Naive thymus-derived CD4-positive, alpha-beta T cell (primary cell): ENCODE measurements at places on chromosomes 12 and 14. TPM values are rescaled to one million over a fixed set of nuclear protein-coding genes. Genes with fewer than 3 reads are reported as not detected.
A peak's percentile ranks its signal among the peaks of the same experiment; 100 is the strongest.

STYK1 gene
- 0.24 TPM for total RNA-seq

GRCh38 chr14:46048127-46048526 lies 603.5 kb downstream of the RPL10L start:
- DNase-seq = no peak

MYH6 gene
- not detected for total RNA-seq

PLBD1 gene
- total RNA-seq = 8.2 TPM

- DNase-seq = no peak
Observed at GRCh38 chr12:5582018-5582417, 150.1 kb downstream of the NTF3 start.

DNA sequence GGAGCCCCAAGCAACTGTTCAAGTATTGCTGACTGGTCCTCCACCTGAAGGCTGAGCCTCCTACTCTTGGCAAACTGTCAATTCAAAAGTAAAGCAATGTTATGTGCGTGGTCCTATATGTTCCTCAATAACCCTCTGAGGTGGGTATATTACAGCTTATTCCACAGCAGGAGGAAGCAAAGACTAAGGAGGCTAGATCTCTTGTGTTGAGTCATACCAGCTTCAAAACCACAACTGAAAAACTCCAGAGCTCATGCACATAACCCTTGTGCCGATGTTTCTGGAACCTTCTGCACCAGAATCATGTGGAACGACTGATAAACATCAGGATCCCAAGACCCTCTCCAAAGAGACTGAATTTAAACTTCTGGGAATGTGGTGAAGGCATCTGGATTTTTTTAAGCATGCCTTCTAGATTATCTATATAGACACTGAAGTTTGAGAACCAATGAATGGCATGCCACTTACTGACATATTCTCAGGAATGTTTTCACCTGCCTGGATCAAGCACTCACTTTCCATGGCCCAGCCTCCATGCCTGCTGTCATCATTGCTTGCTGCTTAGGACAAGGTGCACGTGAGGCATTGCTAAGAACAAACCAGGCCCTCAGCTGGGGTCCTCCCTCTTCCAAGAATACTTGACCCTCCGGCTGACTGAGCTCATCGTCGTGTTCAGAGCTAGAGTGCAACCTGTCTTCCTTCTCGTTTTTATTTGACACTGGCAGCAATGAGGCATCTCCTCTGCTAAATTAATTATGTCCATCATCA lies 194.7 kb downstream of the BCL11B start:
- DNase-seq = no peak

DNA sequence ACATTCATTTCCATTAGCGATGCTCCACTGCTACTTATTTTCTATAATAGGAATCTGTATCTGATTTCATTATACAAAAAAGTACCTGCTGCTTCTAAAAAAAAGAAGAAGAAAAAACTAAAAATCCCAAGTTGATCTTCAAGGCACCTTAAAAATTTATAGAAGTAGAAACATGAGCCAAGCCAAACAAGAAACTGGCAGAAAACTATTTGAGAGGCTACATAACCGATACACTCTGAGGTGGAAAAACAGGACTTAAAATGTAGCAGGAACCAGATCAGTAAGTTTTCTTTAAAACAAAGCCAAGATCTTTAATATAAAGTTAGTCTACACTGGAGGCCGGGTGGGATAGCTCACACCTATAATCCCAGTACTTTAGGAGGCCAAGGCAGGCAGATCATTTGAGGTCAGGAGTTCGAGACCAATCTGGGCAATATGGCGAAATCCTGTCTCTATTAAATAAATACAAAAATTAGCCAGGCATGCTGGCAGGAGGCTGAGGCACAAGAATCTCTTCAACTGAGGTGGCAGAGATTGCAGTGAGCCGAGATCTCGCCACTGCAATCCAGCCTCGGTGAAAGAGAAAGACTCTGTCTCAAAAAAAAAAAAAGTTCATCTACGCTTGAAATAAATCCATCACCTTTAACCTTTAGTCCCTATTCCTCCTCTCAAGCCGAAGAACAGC lies 278.6 kb downstream of the MED13L start:
- no peak for DNase-seq

MMP14 gene
- 6.6 TPM for total RNA-seq

KANSL2 gene
- total RNA-seq = 76.2 TPM

DNA sequence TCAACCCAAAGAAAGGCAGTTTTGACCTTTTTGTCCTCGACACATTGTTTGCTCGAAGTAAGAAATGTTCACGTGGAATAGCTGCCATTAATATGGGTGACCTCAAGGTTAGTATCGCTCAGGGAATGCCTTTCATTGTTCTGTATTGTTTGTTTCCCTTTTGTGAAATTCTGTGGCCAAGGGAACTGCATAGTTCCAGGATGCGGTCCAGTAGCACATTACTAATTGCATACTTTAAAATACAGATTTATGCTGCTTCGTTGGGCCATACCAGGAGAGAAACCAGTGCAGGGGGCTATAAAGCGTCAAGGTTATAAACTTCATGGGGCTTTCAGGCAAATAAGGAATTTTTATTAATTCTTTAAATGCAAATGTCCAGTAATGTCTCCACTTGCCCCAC lies 73.3 kb upstream of the USP44 start:
- DNase-seq = no peak

SIX1 gene
- not detected for total RNA-seq

DNA sequence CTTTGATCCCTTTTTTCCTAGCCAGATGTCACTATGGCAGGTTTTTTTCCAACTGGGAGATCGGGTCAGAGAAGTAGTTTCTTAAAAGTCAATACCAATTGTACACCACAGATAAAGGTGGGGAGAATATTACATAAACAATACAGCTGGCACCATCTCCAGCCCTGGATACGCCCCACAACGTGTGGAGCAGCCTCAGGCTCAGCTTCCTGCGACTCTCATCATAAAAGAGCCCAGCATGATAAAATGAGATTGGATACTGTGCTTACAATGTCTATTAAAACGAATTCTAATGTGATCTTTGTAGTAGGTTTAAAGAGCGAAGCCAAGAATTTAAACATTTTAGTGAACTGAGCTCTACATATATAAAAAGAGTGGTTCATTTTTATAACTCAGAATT lies 21.5 kb downstream of the EFCAB11 start:
- no peak for DNase-seq

GRCh38 chr14:59262717-59263454 lies 74.4 kb downstream of the DAAM1 start:
- DNase-seq = no peak

DNA sequence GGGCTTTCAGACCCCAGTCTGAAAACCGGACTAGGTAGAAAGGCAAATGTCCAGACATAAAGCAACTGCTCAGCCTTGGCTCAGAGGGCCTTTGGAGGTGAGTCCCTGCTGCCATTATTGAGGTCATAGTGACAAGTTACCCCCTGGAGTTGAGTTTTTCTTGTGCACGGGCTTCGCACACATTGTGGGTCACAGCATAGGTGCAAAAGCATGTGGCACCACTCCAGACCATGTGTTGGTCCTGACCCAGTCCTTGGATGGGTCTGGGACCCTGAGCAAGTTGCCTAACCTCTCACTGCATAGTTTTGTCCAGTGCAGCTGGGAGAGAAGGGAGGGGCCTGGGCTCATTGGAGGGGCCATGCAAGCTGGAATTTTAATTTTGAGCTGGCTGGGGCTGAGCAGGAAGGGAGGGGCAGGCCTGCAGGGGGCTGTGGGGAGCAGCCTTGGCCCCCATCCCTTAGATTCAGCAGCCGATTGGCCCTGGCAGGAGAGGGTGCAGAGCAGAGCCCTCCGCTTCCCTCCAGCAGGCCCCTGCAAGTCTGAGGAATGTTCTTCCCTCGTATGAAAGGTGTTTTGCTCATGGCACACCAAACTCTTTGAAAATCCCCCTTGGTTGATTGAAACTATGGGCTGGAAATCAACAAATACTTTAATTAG lies 4.2 kb upstream of the KRT5 start:
- DNase-seq = no peak

P2RX7 gene
- 7.7 and 8.4 TPM in 2 replicates for total RNA-seq

TAS2R46 gene
- total RNA-seq = 2.8 TPM

GRCh38 chr12:71548893-71549292 lies 109.3 kb downstream of the LGR5 start:
- DNase-seq = no peak

DNA sequence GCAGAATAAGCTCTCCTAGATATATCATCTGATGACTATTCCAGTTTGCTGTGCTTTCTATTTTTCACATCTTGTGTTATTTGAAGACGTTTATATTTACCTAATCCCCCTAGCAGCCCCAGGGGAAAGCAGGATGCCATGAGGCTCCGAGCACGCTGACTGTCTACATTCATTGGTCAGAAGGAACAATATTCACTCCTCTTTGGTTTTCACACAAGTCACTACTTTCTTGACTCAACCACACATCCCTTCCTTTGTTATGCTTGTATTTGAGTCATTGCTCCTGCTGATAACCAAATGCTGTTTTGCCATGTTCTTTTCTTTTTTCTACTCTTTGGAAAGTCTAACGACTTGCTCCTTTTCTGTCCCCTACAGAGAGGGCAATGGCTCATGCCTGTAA lies 86.5 kb upstream of the SLC38A2 start:
- DNase-seq = no peak

AVPR1A gene
- total RNA-seq = 0.05 TPM

GRCh38 chr14:21997300-21997699 lies 323.7 kb upstream of the OR4E1 start:
- peak; percentile 65 for DNase-seq

DNA sequence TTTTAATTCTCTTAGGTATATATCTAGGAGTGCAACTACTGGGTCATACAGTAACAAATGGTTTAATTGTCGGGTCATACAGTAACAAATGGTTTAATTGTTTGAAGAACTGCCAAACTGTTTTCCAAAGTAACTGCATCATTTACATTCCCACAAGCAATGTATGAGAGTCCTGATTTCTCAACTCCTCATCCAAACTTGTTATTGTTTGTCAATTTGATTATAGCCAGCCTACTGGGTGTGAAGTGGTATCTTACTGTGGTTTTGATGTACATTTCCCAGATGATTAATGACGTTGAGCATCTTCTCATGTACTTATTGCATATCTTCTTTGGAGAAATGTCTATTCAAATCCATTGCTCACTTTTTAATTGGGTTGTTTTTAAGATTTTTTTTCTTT lies 67.6 kb upstream of the CFL2 start:
- DNase-seq = no peak

DNA sequence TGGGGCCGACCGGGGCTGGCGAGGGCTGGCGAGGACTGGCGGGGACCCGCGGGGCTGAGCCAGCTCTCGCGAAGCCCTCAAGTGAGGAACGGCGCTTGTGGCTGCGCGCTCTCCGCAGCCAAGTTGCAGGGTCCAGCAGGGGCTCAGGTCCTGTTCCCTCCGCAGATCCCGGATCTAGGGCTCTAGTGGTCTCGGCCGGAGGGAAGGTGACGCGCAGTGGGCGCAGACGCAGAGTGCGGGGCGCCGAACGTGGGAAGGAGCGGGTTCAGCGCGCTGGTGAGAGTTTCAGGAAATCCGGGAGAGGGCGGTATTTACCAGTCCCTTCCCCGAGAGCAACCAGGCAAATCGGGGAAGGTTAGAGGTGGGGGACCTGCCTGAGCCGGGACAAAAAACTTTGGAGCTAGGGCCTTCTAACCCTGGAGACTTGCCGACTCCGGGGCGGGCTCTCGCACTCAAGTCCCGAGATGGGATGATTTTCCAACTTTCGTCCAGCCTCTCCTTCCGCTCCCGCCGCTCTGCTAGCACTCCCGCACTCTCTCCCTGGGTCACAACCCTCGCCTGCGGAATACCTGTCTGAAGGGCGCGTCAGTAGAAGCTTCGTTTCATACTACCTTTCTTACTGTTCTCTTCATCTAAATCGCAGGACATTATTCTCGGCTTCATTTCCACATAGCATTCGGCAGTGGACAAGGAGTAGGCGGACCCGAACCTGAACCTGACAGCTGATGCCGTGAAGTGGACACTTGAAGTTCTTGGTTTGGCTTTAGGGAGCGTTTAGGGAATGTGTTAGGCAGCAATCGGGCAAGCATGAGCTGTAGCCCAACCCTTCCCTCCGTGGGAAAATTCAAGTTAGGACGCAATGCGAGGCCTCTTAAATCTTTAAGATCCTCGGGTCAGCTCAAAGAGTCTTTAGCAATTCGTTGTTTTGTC lies 13.6 kb upstream of the PAX9 start:
- DNase-seq = no peak

GLIPR1L2 gene
- total RNA-seq = 0.25 and 0.31 TPM in 2 replicates
